Activated T-cell treated with anti-CD3 and anti-CD28 coated beads, Interleukin-2, amount 50 U/mL, for 72 hours (primary cell): ENCODE measurements at places on chromosomes 3 and 15. TPM values are rescaled to one million over a fixed set of nuclear protein-coding genes. Genes with fewer than 3 reads are reported as not detected.

- H3K4me1 ChIP-seq: peaks cover 12% of the 10 kb centered on the region
- no peaks in the 10 kb centered on the region for H3K36me3 ChIP-seq
- H3K27me3 ChIP-seq: peaks cover 18% of the 10 kb centered on the region
Measured at GRCh38 chr15:75007216-75007615, 11.9 kb downstream of the SCAMP5 start.

The SNTN gene
- total RNA-seq: not detected

- no peaks in the 10 kb centered on the region for H3K36me3 ChIP-seq
- DNase-seq: no peak
Measured at GRCh38 chr15:51098331-51098619, 3.6 kb upstream of the TNFAIP8L3 start.

GRCh38 chr15:46126581-46126980, 491.8 kb downstream of the SQOR start:
- no peak for DNase-seq
- H3K27ac ChIP-seq: no peak overlapping the region
- no peak overlapping the region for H3K4me3 ChIP-seq
- H3K27me3 ChIP-seq: no peaks in the 10 kb centered on the region

- peaks cover 75% of the 10 kb centered on the region for H3K4me1 ChIP-seq
- peaks cover 2% of the 10 kb centered on the region for H3K36me3 ChIP-seq
- no peak for DNase-seq
- peak overlapping the region; percentile 26 for H3K27ac ChIP-seq
- peak overlapping the region; percentile 4 for H3K4me3 ChIP-seq
Measured at GRCh38 chr15:101124731-101125451, 127.0 kb downstream of the CHSY1 start.

GRCh38 chr3:142263112-142263511, 37.7 kb upstream of the GK5 start:
- H3K27ac ChIP-seq: no peak overlapping the region
- no peaks in the 10 kb centered on the region for H3K27me3 ChIP-seq
- no peak overlapping the region for H3K4me3 ChIP-seq
- no peaks in the 10 kb centered on the region for H3K36me3 ChIP-seq
- H3K4me1 ChIP-seq: no peaks in the 10 kb centered on the region
- no peak for DNase-seq

The POLR2M gene
- 67.1 TPM for total RNA-seq

DNA sequence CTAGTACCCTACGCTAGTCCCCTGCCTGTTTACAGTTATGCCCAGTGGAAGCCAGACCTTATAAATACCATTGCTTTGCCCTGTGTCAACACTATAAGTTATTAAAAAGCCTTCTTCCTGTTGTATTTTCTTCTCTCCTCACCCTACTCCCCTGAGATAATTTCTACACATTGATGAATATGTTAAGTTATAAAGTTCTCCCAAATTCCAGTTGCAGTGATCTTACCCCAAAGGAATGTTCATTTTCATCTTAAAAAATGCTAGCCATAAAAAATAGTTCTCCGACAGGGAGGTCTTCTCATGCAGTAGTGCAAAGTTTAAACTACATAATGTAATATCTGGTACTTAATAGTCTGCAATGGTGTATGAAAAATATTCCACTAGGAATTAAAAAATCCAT, 58.6 kb downstream of the MAP2K5 start:
- H3K4me1 ChIP-seq: no peaks in the 10 kb centered on the region
- H3K27me3 ChIP-seq: no peaks in the 10 kb centered on the region
- no peak overlapping the region for H3K4me3 ChIP-seq
- DNase-seq: no peak
- no peak overlapping the region for H3K27ac ChIP-seq

- H3K36me3 ChIP-seq: peaks cover 12% of the 10 kb centered on the region
- no peaks in the 10 kb centered on the region for H3K27me3 ChIP-seq
- DNase-seq: no peak
Measured at GRCh38 chr15:30917013-30917412, 13.3 kb downstream of the FAN1 start.

DNA sequence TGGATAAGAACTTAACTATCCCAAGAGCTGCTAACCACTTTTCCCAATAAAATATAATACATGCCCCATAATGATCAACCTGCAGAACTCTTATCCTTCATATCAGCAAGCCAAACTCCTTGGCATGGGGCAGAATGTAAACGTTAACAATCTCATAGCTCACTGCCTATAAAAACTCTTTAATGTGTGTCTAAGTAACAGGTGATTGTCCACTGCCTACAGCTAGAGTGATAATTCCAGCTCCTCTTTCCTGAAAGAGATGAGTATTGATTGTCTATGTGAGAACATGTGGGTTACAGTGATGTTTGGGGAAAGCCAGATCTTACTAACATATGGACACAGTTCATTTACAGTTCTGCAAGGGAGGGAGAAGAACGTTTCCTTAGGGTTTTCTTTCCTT, 11.3 kb upstream of the GLCE start:
- H3K27me3 ChIP-seq: peaks cover 66% of the 10 kb centered on the region
- H3K4me3 ChIP-seq: no peak overlapping the region
- no peaks in the 10 kb centered on the region for H3K36me3 ChIP-seq
- no peak overlapping the region for H3K27ac ChIP-seq
- H3K4me1 ChIP-seq: no peaks in the 10 kb centered on the region

GRCh38 chr3:10017636-10018292, 8.5 kb upstream of the FANCD2 start:
- H3K36me3 ChIP-seq: peaks cover 6% of the 10 kb centered on the region
- peak overlapping the region; percentile 42 for H3K27ac ChIP-seq
- H3K27me3 ChIP-seq: no peaks in the 10 kb centered on the region
- H3K4me1 ChIP-seq: peaks cover 25% of the 10 kb centered on the region
- no peak overlapping the region for H3K4me3 ChIP-seq

The SLC30A4 gene
- total RNA-seq: 3.6 TPM

- DNase-seq: no peak
- no peaks in the 10 kb centered on the region for H3K4me1 ChIP-seq
- no peak overlapping the region for H3K27ac ChIP-seq
Measured at GRCh38 chr15:36798794-36799193, 219.4 kb downstream of the CDIN1 start.

GRCh38 chr15:40070166-40070557, 31.2 kb upstream of the SRP14 start:
- H3K27me3 ChIP-seq: no peaks in the 10 kb centered on the region
- no peak overlapping the region for H3K27ac ChIP-seq
- peaks cover 2% of the 10 kb centered on the region for H3K36me3 ChIP-seq
- no peak overlapping the region for H3K4me3 ChIP-seq

- no peak overlapping the region for H3K4me3 ChIP-seq
- H3K36me3 ChIP-seq: no peaks in the 10 kb centered on the region
- no peak for DNase-seq
- no peaks in the 10 kb centered on the region for H3K27me3 ChIP-seq
- H3K27ac ChIP-seq: no peak overlapping the region
- H3K4me1 ChIP-seq: peaks cover 17% of the 10 kb centered on the region
Measured at GRCh38 chr3:171476532-171477102, 16.4 kb upstream of the TNIK start.

- no peak overlapping the region for H3K4me3 ChIP-seq
- DNase-seq: no peak
- H3K27me3 ChIP-seq: no peaks in the 10 kb centered on the region
Measured at GRCh38 chr3:98406034-98406433, 15.6 kb downstream of the OR5K3 start.

DNA sequence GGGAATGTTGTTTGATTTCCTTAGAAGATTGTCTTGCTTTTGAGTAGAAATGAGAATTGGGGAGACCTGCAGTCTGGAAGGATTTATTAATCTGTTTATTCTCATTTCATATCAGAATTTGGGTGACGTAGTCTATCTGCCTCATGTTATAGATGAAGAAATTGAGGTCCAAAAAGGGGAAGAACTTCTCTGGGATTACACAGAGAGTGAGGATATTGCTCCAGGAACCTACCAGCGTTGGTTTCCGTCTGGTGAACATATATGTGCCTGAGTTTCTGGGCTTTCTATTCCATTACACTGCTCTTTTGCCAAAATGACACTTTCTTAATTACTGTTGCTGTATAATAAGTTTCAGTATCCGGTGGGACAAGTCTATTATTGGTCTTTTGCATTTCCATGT, 51.8 kb downstream of the CTDSPL start:
- no peak for DNase-seq
- no peak overlapping the region for H3K4me3 ChIP-seq
- H3K4me1 ChIP-seq: peaks cover under 1% of the 10 kb centered on the region
- no peaks in the 10 kb centered on the region for H3K27me3 ChIP-seq
- no peaks in the 10 kb centered on the region for H3K36me3 ChIP-seq

The TM4SF18 gene
- total RNA-seq: not detected

- no peak overlapping the region for H3K4me3 ChIP-seq
- no peak overlapping the region for H3K27ac ChIP-seq
Measured at GRCh38 chr3:181952221-181952620, 240.5 kb downstream of the SOX2 start.

The MNS1 gene
- not detected for total RNA-seq

- H3K4me1 ChIP-seq: no peaks in the 10 kb centered on the region
- no peak for DNase-seq
- peaks cover 2% of the 10 kb centered on the region for H3K36me3 ChIP-seq
Measured at GRCh38 chr3:116561529-116561928, 116.2 kb upstream of the LSAMP start.

DNA sequence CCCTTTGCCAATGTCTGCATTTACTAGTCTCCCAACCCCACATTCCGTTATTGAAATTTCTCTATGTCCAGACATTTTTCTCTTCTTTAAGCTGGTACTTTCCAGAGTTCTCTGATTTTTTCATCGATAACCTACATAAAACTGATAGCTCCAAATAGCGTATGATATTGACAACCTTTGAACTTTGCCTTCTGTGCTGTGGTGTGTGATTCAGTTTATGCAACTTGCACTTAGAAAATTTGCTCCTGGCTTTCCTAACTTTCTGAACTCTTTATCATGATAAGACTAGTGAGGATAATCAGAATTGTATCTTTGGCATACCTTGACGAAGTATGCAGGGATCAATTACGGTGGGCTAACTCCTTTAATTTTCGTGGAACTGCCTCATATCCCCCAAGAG, 1261.3 kb downstream of the SI start:
- no peaks in the 10 kb centered on the region for H3K36me3 ChIP-seq
- no peak overlapping the region for H3K27ac ChIP-seq
- H3K27me3 ChIP-seq: no peaks in the 10 kb centered on the region

- no peaks in the 10 kb centered on the region for H3K36me3 ChIP-seq
- H3K4me3 ChIP-seq: no peak overlapping the region
- H3K27ac ChIP-seq: no peak overlapping the region
- no peaks in the 10 kb centered on the region for H3K27me3 ChIP-seq
- no peaks in the 10 kb centered on the region for H3K4me1 ChIP-seq
Measured at GRCh38 chr3:17473761-17474160, 268.7 kb downstream of the TBC1D5 start.

The NMNAT3 gene
- 6.4 TPM for total RNA-seq

The MITF gene
- total RNA-seq: 0.32 TPM

The SLC12A1 gene
- total RNA-seq: not detected

The TGM5 gene
- total RNA-seq: not detected

The CIDEC gene
- total RNA-seq: 0.65 TPM
